Hematopoietic multipotent progenitor cell treated with erythropoietin and hydrocortisone succinate and interleukin-3 and kit ligand, for 6 days (in vitro differentiated cells): ENCODE measurements at places on chromosomes 11 and 22.

GRCh38 chr11:79312617-79313529, 128.0 kb downstream of the TENM4 start:
- DNase-seq: no peak

GRCh38 chr11:110919241-110919922, 207.1 kb upstream of the ARHGAP20 start:
- no peak for DNase-seq

DNA sequence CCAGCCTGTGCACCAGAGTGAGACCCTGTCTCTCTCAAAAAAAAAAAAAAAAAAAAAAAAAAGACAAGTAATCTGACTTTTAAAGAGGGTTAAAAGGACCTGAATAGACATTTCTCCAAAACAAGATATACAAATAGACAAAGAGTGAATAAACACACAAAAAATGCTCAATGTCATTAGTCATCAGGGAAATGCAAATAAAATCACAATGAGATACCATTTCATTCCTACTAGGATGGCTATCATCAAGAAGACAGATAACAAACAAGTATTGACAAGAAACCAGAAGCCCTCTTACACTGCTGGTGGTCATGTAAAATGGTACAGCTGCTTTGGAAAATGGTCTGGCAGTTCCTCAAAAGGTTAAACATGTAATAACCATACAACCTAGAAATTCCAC, 4.1 kb downstream of the RIC3 start:
- no peak for DNase-seq

GRCh38 chr11:117986981-117987574, 884 bp downstream of the IL10RA start:
- DNase-seq: peak; percentile 42

DNA sequence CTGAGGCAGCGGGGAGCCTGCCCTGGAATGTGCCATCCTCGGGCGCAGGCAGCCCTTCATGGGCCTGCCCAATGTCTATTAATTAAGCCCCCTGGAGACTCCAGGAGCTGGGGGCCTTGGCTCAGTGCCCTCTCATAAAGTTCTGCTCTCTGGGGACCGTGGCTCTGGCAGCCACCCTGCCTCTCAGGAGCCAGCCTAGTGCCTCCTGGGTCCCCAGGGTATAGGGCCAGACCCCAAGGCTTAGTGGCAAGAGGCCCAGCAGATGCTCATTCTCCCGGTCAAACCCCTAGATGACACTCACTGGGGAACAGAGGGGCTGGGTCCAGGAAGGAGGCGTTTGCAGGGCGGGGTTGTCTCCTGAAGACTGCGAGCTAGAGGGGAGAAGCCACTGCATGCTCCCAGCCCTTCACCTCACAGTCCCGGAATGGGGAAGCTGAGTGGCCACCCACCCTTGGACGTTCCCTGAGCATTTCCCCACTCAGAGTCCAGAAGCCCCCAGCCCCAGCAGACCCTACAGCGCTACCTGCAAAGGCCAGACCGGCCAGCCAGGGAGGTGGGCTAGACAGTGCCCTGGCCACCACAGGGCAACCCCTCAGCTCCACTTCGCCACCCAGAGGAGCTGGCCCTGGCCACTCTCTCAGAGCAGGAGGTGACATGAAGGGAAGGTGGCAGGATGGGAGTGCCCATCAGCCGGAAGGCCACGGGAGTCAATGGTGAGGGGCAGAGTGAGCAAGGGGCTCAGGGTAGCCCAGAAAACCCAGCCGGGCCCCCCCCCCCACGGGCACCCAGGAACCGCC, 83.0 kb downstream of the CDKN1C start:
- no peak for DNase-seq
